ENCODE measurements at places on chromosomes 13 and 19.

GRCh38 chr13:113907635-113908617 is 44.0 kb upstream of the GAS6 start:
- DNase-seq = no peak

DNA sequence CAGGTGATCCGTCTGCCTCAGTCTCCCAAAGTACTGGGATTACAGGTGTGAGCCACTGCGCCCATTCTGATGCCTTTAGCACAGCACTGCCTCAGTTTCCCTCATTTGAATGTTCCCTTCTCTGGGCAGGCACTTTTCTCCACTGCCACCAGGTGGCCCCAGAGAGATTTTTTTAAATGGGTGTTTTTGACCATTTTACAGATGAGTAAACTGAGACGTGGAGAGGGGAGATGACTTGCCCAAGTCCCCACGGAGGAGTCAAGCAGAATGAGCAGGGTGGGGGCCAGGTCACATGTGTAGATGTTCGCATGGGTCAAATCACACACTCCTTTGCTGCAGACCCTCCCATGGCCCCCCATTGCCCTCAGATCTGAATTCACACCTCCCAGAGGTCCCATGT is 3.2 kb upstream of the PDE4C start:
- peak; percentile 13 for DNase-seq

- DNase-seq = no peak
Observed at GRCh38 chr13:45003417-45003816, 14.1 kb downstream of the GPALPP1 start.

- DNase-seq = no peak
Observed at GRCh38 chr13:111503905-111504695, 183.7 kb downstream of the TEX29 start.

DNA sequence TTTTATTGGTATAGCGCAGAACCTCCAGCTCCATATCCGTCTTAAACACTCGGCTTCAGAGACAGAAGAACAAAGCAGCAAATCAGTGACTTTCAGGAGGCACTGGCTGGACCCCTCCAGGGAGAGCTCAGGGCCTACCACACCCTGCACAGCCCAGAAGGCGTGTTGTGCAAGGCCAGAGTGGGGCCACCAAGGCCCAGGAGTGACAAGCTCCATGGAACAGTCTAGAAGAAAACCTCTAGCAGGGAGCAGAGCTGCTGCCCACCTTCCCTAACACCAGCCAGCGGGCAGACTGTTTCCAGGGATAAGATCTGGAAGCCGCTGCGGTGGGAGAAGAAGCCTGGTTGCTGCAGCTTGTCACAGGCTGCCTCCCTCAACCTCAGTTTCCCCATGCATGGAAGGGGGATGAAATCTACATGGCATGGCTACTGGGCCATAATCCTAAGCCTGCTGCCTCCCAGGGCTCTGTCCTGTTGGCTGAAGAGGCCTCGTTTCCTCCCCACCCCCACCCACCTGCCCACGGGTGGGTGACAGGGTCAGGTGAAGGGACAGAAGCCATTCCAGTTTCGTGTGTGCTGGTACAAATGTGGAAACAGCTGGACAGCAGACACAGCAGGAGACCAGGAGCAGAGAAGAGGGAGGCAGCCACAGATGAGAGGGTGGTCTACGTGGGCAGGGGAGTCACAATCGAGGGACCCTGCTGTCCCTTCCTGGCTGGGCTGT is 57.4 kb downstream of the PEPD start:
- DNase-seq = no peak

DNA sequence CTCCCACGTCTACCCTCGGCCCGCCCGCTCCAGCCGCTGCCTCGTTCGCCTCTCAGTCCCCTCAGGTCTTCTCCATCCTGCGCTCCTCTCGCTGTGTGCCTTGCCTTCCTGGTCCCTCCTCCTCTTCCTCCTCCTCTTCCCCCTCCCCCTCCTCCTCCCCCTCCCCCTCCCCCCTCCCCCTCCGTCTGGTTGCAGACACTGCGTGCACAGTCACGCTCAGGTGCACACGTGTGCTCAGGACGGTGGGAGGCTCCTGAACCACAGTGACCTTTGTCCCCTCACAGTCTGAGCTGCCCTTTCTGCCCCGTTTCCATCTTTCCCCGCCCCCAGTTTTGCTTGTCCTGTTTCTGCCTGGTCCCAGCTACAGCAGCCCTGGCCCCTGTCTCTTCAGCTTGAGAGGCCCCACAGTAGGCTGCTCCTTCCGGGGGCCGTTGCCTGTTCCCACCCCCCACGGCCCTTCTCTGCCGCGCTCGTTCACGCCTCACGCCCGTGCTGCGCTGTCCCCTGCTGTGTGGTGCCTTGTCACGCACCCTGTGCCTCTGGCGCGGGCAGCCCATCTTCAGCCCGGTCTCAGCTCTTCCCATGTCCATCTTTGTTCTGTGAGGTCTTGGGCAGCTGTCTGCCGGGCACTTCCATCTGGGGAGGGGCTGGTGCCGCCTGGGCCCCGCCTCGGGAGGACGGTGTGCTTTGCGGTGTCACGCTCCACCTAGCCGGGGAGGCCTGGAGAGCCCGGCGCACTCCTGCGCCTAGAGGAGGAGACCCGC is 13.8 kb upstream of the RPS15 start:
- no peak for DNase-seq

GRCh38 chr19:33100894-33101644 is 20.1 kb downstream of the GPATCH1 start:
- DNase-seq = no peak

- DNase-seq = no peak
Observed at GRCh38 chr13:47794963-47795362, 206.1 kb downstream of the SUCLA2 start.

DNA sequence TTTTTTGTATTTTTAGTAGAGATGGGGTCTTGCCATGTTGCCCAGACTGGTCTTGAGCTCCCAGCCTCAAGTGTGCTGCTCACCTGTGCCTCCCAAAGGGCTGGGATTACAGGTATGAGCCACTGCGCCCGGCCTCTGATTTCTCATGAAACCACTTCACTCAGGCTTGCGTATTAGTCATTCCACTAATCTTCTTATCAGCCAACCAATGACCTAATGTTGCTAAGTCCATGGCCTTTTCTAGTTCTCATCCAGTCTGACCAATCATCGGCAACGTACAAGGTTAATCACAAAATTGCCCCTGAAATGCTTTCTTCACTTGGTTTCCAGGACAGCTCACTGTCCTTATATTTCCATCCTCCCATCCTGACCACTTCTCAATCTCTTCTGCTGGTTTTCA is 605.3 kb upstream of the SLC10A2 start:
- DNase-seq = no peak

DNA sequence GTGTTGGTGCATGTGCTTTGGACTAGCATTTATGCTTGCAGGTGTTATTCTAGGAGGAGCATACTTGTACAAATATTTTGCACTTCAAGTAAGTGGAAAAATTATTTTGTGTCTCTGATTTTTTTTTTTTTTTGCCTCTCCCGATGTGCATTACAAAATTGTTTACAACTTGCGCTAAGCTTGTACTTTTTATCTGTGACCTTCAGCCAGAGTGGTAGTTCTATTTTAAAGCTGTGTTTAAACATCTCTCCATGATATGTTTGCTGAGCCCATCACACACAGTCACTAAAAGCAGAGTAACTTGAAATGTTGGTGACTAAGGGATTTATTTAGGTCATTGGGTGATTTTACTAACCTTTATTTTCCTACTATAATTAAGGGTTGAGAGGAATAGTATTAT is 20.8 kb downstream of the ITM2B start:
- no peak for DNase-seq

DNA sequence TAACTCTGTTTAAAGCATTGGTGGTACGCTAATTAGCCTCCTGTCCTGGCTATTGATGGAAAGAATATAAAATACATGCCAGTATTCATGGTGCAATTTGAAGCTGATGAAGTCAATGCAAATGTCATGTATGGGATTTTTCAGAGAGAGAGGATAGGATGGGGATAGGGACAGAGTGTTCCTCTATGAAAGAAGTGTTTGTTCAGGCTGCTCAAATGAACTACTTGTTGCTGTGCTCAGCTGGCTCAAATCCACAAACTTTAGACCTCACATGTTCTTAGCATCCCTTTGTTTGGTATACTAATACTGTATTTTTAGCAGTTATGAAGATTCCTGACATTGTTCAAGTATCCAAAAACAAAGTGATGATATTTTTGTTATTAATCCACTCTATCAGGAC is 116.5 kb downstream of the SLITRK1 start:
- no peak for DNase-seq

GRCh38 chr19:50036908-50037307 is 11.1 kb downstream of the ZNF473 start:
- DNase-seq = no peak

- DNase-seq = no peak
Observed at GRCh38 chr13:59392328-59392727, 771.4 kb downstream of the DIAPH3 start.

DNA sequence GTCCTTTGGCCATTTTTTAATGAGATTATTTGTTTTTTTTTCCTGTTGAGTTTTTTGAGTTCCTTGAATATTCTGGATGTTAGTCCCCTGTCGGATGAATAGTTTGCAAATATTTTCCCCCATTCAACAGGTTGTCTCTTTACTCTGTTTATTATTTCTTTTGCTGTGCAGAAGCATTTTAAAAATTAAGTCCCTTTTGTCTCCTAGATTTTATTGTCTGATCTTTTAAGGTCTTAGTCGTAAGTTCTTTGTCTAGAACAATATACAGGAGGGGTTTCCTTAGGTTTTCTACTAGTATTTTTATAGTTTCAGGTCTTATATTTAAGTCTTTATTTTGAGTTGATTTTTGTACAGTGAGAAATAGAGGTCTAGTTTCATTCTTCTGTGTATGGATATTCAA is 284.4 kb downstream of the GPC6 start:
- no peak for DNase-seq

GRCh38 chr19:4347521-4347920 is 4.2 kb downstream of the MPND start:
- DNase-seq = no peak

DNA sequence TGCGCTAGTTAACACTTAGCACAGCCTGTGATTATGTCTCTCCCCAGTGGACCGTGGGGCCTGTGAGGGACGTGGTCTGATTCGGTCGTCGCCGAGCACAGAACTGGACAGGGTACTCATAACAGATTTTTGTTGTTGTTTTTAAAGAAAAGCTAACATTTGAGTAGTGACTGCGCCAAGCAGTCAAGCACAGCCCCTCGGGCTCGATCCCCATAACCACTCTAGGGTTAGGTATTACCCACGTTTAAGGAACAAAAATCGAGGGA is 805 bp upstream of the PTOV1 start:
- no peak for DNase-seq

GRCh38 chr19:17604372-17605025 is 49.0 kb downstream of the COLGALT1 start:
- DNase-seq = no peak

DNA sequence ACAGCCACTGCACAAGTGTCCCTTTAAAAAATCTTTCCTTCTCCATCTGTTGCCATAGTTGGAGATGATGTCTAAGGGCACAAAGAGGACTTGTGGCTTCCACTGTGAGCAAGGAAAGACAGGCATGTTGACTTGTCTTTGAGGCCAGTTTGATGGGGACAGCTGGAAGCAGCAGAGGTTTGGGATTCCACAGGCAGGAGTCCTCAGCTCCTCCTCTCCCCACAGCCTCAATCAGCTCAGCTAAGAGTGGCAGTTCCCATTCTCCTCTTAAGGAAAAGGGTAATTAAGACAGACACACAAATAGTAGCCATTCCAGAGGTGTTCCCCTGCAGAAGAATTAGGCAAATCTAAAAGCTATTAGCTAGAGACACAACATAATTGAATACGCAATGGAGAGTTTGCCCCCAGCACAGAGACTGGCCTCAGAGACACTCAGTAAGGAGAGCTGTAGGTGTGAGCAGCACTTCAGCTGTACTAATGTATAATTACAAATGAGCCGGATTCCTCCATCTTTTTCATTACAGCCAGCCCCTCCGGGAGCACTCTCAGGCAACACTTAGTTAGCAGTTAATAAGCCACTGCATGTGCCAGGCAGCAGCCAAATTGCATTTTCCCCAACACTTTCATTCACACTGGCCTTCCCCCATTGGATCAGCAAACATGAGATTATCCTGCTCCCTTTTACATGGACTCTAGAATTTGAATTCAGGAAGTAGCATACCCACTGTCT is 434.0 kb downstream of the FOXO1 start:
- no peak for DNase-seq

DNA sequence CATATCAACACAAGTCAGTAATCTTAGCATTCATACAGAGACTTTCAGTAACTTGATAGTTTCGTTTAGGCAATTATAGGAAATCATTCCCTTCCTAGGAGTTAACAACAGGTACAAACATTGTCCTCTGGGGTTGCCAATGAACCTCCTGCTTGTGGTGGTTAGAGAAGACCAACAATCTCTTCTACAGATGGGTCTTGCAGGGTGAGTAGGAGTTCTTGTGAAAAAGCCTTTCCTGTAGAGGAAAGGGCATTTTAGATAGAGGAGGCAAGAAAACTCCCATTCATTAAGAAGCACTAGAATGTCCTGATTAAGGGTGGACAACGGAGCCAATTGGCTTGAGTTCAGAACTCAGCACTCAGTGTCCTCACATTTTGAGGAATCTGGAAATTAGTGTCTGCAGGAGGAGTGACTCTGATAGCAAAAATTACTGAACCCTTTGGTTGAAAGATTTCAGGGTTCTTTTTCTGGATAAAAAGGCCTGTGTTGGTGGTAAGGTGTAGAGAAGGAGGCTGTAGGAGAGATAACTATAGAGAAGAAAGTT is 4.2 kb downstream of the WDFY2 start:
- DNase-seq = no peak

GRCh38 chr13:99617474-99618255 is 116.4 kb downstream of the TM9SF2 start:
- DNase-seq = no peak

- no peak for DNase-seq
Observed at GRCh38 chr13:47508527-47509228, 492.4 kb downstream of the SUCLA2 start.

- no peak for DNase-seq
Observed at GRCh38 chr19:40033989-40034560, 22.0 kb downstream of the ZNF780B start.

GRCh38 chr19:51514866-51515481 is 13.4 kb upstream of the SIGLEC12 start:
- DNase-seq = peak; percentile 67

- DNase-seq = no peak
Observed at GRCh38 chr13:87498681-87499080, 172.5 kb upstream of the SLITRK5 start.

GRCh38 chr13:48252176-48252575 is 19.2 kb downstream of the ITM2B start:
- no peak for DNase-seq

GRCh38 chr13:111984349-111984748 is 82.6 kb upstream of the SOX1 start:
- DNase-seq = no peak

Data from CD4-positive, alpha-beta T cell treated with Interleukin-2 at 100 ng/mL for 4 hours (primary cell).